ENCODE measurements at places on chromosomes 1 and 21.

GRCh38 chr1:94130851-94131595 is 10.1 kb upstream of the ABCA4 start:
- no peak for DNase-seq

GRCh38 chr21:44471996-44472395 is 16.7 kb downstream of the LRRC3 start:
- no peak for DNase-seq

DNA sequence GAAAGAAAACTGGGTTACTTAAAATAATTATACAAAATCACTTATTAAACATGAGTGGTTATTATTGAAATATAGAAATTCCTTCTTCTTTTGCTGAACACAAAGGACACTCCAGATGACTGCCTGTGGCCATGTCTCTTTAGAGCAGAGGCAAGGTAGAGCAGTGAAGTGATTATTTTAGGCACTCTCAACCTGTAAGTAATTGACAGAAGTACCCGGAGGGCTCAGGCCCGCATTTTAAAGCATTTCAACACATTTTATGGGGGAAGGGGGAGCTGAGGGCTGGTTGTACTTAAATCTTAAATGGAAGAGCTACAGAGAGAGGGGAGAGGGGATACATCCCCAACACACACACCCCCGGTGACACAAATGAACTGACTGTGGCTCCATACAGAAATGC is 10.2 kb downstream of the OSCP1 start:
- DNase-seq = no peak

- DNase-seq = no peak
These were observed 25.1 kb downstream of the ZBTB17 start for GRCh38 chr1:15950763-15951295.

DNA sequence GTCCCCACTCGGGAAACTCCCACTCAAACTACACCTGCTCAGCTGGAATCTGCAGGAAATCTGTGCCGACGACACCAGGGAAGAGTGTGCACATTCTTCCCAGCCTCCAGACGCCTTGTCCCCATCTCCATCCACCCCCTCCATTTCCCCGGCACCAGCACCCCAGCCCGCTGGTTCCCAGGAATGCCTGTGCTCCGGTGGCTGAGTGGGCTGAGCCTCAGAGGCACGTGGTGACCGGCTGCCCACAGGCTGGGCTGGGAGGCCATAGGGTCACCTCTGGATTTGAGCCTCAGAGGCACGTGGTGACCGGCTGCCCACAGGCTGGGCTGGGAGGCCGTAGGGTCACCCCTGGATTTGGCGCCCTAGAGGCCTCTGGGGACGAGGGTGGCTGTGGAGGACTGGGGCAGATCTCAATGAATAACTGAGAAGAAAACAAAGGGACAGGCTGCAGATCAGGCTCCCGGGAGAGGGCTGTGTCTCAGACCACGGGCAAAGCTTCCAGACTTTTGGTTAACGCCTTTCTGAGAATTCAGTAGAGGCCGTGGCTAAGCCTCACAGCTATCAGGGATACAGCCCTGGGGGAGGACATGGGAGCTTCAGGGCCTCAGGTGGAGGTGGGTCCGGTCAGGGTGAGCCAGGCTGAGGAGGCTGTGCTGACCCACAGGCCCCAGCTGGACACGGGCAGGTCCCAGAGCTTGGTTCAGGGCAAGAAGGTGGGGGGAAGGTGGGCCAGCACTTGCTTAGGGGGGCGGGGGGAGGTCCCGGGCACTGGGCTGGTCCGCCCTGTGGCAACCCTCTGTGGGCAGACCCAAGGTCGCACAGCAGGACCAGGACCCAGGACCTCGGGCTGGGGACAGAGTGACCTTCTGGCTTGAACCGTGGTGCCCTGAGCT is 17.3 kb upstream of the TTLL10 start:
- DNase-seq = no peak

GRCh38 chr21:38790059-38790458 is 15.7 kb upstream of the ETS2 start:
- no peak for DNase-seq

GRCh38 chr1:41618871-41619270 is 134.4 kb upstream of the EDN2 start:
- no peak for DNase-seq

- no peak for DNase-seq
These were observed 140.9 kb upstream of the HOOK1 start for GRCh38 chr1:59673573-59674450.

GRCh38 chr1:6330410-6330911 is 63.1 kb downstream of the ACOT7 start:
- DNase-seq = peak; percentile 24

- DNase-seq = no peak
These were observed 22.4 kb downstream of the DEGS1 start for GRCh38 chr1:224205438-224205840.

DNA sequence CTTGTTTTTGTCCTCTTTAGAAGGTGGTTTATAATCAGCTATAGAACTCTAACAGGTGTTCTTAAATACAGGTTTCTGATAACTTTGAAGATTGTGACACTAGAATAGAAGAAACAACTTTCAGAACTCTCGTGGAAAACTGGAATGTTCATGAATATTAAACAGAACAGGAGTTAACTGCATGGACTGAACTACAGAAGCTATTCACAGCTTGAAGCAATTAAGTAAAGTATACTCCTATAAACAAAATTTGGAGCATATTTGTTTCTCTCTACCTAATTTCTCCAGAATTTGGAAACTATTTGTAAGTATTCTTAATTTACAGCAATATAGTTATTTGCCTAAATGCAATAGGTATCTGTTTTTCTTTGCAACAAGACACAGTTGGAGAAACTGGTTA is 824.8 kb downstream of the ADGRL2 start:
- DNase-seq = no peak

DNA sequence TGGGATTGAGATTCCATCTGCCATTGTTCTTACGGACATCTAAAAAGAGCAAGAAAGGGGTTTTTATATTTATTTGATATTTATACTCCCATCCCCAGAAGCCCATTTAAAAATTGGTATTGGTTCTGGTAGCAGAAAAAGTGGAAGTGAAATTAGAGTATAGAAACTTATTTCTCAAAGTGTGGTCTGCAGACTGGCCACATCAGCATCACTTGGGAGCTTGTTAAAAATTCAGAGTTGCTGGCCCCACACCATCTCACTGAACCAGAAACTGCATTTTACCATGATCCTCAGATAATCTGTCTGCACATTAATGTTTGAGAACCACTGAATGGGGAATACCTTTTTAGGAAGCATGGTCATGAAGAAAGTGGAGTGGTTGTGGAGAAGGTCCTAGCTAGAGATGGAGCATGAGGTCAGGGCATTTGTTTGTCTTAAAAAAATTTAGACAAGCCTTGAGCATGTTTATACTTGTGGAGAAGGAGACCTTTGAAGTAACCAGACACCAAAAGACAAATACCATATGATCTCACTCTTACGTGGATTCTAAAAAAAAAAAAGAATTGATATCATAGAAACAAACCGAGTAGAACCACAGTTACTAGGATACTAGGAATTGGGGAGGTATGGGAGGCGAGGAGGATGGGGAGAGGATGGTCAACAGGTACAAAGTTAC is 116.3 kb downstream of the ST6GALNAC3 start:
- DNase-seq = no peak

- DNase-seq = peak; percentile 23
These were observed 3.4 kb downstream of the LACTBL1 start for GRCh38 chr1:22969304-22969709.

GRCh38 chr1:11525516-11525915 is 46.6 kb downstream of the DISP3 start:
- no peak for DNase-seq

DNA sequence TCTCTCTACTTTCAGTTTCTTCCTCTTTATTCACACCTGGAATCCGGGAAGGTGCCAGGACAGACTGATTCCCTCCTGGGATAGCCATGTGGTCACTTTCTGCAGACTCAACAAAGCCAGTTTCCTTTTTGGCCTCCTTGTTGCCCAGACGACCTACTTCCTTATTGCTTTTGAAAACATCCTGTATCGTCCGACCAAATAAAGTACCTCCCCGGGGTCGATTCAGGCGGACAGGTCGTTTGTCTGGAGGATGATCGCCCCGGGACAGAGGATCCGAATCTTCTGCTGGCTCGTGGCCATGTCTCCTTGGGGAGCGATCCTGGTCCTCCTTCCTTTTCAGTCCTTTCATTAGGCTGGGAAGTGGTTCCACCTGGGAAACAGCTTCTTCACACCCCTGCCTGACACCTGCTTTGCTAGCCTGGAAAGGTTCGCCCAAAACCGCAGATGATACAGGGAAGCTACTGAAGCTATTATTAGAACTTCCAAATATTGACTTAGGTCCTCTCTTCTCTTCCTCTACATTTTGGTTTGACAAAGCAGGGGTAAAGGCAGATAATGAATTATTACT is 1.2 kb downstream of the MCM3AP start:
- no peak for DNase-seq

DNA sequence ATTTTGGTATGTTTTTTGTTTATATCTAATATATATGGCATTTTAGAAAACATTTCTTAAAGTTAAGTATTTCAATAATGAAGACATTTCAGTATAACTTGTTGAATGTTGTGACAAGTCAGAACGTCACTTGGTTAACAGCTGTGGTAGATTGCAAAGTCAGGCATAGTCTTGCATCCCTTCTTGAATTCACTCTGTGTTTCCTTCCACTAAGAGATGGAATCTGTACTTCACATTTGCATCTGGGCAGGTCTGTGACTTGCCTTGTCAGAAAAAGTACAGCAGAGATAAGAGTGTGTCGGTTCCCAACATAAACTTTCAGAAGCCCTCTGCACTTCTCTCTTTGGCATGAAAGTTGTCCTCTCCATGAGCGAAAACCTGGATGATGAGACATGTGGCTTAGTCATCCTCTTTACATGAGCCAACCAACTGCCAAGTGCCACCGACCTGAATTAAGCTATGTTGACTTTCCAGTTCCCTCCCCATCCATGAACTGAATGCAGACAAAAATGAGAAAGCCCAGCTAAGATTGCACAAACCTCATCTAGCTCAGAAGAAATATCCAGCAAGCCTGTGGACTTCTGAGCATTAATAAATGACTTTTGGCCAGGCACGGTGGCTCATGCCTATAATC is 1730.2 kb downstream of the MRPL39 start:
- DNase-seq = no peak

DNA sequence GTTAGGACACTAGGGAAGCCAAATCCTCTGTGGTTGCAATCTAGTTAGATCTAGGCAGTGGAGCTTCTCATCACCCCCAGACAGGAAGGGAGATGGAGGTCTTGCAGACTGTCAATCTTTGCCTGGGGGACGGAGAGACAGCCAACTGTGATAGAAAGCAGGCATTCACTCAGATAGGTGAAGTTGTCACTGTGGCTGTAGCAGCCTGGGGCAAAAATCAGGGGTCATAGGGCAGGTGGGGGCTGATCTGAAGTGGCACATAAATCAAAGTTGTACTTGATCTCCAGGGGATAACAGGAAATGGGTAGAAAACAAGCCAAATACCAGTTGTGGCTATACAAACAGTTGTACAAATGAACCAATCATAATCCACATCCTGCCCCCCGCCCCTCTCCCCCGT is 620.9 kb upstream of the USP24 start:
- no peak for DNase-seq

- no peak for DNase-seq
These were observed 12.1 kb upstream of the MNDA start for GRCh38 chr1:158818975-158819431.

- no peak for DNase-seq
These were observed 95.9 kb downstream of the GREM2 start for GRCh38 chr1:240516069-240516468.

DNA sequence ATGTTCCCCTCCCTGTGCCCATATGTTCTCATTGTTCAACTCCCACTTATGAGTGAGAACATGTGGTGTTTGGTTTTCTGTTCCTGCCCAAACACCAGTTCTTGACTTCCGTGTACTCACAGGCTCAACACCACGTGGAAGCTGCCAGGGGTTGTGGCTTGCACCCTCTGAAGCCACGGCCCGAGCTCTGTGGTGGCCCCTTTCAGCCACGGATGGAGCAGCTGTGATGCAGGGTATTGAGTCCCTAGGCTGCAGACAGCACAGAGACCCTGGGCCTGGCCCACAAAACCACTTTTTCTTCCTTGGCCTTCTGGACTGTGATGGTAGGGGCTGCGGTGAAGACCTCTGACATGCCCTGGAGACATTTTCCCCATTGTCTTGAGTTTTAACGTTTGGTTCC is 111.6 kb downstream of the SYT14 start:
- DNase-seq = no peak

- DNase-seq = no peak
These were observed 49.6 kb downstream of the ANGPTL1 start for GRCh38 chr1:178821134-178821866.

- DNase-seq = no peak
These were observed 56.4 kb downstream of the GREM2 start for GRCh38 chr1:240555524-240555923.

DNA sequence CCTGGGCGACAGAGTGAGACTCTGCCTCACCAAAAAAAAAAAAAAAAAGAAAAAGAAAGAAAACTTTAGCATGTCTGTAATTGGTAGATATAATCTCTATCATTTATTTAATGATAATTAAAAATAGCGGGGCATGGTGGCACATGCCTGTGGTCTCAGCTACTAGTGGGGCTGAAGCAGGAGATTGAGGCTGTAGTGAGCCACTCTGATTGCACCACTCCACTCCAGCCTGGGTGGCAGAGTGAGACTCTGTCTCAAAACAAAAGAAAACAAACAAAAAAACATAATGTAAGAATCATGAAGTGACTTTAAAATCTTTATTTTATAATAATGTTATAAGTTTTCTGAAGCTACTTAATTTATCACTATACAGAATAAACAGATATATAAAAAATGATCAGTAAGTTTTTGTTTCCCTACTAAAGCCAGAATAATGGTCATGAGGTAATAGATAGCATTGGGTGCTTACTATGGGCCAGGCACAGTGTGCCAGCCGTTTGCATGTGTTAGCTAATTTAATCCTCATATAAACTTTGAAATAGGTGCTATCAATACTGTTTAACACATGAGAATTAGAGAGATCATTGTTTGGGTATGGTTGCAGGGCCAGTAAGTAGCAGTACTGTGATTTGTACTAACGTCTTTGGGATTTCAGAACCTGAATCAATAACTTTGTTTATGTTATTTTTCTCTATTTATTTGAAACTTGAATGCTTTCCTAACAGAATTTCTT is 23.8 kb downstream of the CLIC4 start:
- no peak for DNase-seq

GRCh38 chr1:162987866-162988265 is 81.3 kb upstream of the RGS4 start:
- no peak for DNase-seq

All from AG04449 (cell line).